CD4-positive, alpha-beta T cell treated with Interleukin-4 for 4 hours (primary cell): ENCODE measurements at places on chromosomes 4 and X.

DNA sequence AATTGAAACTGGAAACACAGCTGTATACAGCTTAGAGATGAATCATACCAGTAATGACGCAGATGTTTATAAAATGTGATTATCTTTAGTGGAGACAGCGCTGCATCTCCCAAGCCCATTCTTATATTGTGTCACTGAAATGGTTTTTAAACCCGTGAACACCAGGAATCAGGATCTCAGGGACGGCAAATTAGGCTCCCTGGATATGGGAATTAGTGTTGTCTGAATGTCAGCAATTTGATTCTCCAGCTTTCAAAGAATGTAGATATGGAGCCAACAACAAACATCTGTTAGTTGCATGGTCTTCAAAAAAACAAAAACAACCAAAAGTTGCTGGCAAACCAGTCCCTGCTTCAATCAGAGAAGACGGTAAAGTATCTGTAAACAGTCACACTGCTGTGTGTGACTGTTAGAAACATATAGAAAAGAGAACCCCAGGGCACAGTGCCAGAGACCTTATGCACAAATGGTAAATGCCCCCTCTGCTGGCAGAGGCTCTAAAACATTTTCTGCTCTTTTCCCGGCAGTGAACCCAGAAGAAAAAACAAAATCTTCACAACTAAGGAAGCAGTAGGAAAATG, 351.9 kb upstream of the FTHL17 start:
- no peak for DNase-seq

- DNase-seq = no peak
Observed at GRCh38 chr4:100461807-100462605, 55.8 kb downstream of the EMCN start.

DNA sequence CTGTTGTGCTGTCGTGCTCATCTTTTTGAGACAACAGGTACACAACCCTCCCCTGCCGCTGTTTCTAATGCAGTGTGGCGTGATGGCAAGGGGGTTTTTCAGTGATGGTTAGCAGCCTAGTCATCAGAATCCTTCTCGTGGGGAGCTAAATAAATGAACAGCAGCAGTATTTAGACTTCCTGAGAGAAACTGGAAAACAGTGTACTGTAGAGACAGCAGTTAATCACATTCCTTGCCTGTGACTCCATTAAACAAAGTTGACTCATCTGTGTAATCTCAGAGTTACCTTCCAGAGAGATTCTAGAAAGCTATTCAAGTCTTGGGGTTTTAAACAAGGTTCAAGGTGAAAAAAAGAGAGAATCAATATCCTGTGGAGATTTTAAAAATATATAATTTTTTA, 1753.2 kb upstream of the PCDH7 start:
- DNase-seq = no peak

DNA sequence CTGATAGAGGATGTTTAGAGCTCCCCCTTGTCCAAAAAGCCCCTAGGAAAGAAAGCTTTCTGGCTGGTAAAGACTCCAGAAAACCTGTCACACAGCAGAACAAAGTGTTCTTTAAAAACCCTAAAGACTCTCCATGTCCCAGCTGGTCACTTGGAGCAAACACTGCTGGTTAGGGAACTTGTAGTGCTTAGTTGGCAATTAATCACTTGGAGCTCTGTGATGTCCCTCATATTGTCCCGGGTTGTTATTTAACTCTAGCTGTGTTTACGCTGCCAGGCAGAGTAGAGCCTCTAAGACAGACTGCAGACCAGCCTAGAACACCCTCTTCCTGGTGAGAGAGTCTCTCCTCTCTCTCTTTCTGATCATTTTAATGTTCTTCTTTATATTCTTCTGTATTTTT, 267.3 kb downstream of the BCOR start:
- DNase-seq = no peak

DNA sequence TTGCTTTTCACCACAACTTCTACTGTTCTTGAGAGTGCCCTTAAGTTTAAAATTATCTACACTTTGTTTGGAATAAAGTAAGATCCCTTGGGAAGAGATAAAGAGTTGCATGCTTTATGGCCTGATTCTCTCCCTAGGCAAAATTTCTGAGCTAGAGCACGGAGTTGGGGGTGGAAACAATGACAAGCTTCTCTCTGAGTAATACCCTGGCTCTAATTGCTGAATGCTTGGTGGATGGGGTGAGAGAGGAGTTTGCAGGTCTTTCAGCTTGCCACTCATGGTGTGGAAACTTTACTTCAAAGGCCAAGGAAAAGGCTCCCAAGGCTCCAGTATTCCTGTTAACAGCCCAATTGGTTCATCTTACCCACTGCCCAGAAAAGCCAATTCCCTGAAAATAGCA, 26.1 kb upstream of the PRDM8 start:
- DNase-seq = peak; percentile 29

DNA sequence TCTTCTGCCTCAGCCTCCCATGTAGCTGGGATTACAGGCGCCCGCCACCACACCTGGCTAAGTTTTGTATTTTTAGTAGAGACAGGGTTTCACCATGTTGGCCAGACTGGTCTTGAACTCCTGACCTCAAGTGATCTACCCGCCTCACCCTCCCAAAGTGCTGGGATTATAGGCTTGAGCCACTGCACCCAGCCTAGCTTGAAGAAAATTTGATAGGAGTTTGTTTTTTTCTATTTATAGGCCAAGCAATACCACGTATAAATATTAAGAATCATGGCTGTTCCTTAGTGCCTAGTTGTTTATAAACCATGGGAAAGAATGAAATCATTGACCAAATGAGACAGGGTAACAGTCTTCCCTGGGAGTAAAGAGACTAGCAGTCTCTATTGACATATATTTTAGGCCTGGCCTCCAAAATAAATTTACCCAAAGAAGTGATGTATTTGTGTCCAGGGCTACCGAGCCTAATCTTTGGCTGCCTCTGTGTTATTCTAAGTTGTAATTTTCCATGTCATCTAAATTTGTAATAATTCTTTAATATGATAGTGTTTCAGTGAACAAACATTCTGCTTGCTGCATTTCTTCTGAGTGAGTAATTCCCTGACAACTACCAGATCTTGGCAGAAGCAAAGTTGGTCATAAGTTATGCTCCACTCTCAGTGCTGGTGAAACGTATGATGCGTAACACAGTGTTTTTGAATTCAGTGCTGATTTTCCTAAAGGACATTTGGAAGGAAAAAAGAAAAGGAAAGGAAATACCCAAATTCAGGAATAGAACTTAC, 10.3 kb downstream of the PKD2 start:
- no peak for DNase-seq

DNA sequence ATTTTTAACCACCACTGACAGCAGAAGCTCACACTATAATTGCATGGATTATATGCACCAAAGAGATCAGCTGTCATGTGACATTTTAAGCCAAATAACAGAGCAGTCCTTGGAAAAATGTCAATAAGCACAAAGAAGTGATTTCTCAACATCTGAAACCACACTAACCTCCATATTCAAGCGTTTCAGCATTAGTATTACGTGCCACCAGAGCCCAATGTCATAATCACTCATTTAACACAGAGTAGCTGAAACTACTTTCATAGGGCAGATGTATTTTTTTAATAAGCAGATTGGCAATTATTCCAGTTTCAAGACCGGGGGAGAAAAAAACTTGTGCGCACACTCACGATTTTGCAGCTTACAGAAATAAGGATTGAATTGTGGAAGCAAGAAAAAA, 76.6 kb downstream of the SH3KBP1 start:
- no peak for DNase-seq

DNA sequence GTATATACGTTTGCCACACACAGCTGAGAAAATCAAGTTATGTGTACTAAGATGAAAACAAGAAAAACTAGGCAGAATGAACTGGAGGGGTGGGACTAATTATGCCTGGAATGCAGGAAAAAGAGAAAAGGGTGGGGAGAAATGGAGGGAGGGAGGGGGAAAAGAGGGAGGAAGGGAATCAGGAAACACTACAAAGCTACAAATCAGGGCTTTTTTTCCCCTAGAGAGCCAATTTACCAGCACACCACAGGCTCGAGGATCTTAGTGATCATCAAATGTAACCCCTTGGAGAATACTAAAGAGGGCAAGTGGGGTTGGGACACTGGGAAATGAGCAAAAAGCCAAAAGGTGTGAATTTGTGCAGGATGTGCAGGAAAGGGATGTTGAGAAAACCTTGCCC, 451.9 kb downstream of the SMARCA1 start:
- no peak for DNase-seq

GRCh38 chr4:53613428-53613827, 22.1 kb upstream of the LNX1 start:
- DNase-seq = no peak

DNA sequence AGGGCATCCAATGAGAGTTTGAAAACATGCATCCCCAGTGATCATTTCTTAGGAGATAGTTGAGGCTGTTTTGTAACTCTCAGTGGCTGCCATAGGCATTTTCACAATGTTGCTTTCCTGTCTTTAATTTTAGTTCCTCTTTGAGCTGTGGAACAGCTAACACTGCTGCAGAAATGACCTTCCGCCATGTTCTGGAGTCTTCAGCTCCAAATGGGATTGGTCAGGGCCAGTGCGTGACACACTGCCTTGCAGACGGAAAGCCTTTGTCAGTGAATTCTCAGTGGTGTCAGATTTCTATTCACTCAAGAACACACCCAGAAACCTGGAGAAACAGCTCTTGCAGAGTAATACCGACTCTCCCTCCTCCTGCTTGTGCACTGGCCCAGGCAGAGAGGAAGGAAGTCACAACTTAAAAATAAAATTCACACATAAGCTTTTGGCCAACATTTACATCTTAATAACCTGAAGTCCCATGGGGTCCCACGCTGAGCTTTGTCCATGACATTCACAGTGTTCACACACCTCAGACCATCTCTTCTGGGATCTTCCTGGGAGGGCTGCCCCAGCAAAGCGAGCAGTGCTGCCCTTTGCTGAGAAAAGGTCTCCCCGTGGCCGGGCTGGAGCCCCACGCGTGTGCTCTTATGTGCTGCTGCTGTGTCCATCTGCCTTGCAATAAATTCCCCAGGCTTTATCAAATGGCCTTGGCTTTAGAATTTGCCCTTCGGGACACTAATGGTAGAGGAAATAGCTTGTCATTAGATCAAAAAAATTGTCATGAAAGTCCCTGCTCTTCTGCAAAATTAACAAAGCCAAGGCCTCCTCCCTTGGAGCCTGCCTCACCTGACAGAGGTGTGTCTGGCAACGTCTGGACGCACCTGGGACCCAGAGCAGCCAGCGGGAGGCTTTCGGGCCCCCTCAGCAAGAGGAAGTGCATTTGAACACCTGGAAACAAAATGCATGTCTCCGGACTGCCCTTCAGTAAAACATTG, 126.8 kb downstream of the IRF2 start:
- DNase-seq = peak; percentile 4

- no peak for DNase-seq
Observed at GRCh38 chrX:11416600-11416999, 123.4 kb downstream of the AMELX start.

DNA sequence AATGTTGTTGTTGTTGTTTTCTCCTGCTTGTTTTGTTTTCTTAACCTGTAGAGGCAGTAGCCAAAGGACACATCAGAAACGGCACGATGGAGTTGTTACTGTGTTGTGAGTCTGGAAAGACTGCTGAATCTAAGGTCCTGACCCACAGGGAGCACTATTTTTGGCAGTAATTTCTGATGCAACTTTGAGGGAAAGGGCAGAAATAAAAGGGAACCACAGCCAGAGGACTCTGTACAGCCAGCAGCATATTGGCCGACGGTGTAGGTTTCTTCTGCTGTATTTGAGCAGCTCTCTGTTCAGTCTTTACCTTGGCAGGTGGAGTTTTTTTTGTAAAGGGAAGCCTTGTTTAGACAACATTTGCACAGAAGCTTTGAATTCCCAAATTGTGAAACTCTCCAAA, 203.0 kb upstream of the GPR101 start:
- no peak for DNase-seq

DNA sequence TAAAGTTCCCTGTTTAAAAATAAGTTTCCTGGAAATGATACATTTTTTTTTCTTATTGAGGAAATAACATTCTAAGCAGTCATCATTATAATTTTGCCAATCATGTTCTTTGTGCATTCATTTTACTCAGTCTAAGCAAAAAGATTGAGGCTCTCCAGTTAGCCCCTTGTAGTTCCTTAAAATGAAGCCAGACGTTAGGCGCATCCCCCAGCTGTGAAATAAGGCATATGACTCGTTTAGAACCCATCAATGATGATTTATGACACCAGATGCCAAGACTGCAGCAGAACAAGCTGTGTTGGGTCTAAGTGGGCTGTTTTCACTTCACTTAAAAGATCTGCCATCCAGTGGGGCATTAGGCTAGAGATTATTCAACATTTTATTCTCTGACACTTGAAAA, 17.0 kb downstream of the PDGFC start:
- DNase-seq = no peak

DNA sequence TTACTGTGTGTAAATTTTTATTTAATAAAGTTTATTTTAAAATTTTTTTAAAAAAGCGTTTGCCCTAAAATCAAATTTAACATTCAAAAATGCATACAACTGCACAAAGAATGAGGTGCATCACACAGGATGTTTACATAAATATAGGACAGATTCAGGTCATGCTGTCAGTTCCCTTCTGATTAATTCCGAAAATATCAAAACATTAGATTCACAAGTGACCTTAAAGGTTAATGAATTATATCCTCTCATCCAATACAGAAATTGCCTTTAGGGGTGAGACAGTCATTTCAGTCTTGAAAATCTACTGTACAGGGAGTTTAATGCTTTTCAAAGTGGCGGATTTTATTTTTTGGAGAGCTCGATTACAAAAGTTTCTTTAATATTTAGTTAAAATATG, 208.7 kb upstream of the FTHL17 start:
- DNase-seq = no peak

DNA sequence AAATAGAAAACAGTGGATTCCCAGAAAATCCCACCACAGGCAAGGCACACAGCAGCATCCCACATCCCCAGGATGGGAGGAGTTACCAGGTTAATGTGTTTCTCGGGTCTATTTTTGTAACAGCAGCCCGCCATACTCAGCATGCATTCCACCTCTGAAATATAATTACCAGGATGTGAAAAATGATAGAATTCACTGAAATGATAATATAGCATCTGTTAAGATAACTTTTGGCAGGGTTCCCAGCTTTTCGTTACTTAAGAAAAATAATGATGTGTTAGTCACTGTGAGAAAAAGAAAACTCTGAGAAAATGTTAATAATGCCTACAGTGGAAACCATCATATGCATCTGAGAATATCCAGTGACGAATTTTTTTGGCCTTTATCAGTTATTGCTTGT, 87.1 kb downstream of the VCX2 start:
- no peak for DNase-seq

GRCh38 chr4:3871881-3872833, 106.0 kb downstream of the ADRA2C start:
- no peak for DNase-seq

GRCh38 chrX:119684916-119685224, 8.1 kb downstream of the SEPTIN6 start:
- DNase-seq = no peak

DNA sequence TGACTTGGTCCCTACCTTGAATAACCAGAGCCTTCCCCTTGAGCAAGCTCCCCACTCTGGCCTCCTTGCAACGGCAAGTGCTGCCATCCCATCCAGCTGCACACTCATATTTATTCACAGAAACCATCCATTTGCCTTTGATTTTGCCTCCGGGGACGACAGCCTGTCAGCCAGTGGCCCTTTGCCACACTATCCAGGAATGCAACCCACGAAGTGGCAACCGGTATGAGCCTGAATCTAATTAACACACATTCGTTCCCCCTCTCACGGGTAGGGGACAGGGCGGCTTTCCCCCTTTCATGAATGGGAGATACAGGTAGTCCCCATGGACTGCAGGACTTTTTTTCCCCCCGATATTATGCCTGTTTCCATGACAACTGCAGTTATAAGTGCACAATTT, 15.5 kb downstream of the CRMP1 start:
- no peak for DNase-seq
